ENCODE measurements at places on chromosomes 6 and 20.

DNA sequence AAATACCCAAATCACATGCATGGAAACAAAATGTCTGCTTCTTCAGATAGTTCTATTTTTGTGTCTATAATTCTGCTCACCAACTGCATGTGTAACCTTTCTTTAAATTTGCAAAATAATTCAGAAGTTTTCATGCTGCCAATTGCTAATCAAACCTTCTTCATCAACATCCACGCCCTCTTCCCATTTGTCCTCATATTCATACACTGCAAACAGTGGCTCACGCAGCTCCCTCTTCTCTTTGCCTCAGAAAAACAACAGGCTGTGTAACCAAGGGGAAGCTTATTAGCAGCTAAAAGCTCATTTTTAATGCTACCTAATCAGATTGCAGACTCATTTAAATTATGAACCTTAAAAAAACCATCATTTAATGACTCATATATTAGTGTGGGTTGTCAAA lies 555.0 kb upstream of the EPHA7 start:
- no peak for DNase-seq

DNA sequence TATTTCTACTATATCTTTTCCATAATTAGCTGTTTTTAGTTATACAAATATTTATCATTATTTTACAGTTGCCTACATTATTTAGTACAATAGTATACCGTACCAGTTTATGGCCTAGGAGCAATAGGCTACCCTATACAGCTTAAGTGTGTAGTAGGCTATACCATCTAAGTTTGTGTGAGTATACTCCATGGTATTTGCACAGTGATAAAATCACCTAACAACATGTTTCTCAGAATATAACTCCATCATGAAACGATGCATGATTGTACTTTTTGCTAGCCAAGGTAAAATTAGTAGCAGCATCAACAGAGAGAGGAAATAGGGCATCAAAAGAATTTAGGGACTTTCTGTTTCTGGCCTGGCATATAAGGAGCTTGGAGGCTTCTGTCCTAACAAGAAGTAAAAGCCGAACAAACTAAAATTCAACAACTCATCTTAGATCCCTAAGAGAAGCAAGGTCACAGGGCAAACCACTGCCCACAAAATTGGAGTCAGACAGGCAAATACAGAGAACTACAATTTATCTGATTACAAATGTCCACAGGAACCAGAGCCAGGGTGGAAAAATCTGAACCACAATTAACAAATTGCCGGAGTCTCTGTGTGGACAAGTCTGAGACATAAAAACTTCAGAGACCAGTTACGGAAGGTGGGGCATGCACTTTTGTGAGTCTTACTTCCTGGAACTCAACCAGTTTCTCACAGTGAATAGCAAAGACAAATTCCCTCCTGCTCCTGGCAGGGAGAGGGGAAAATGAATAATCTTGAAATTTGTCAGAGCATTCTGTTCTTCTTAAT lies 671.4 kb downstream of the RFPL4B start:
- DNase-seq: no peak

- DNase-seq: no peak
These were observed 24.8 kb downstream of the VIP start for GRCh38 chr6:152775428-152775827.

GRCh38 chr20:1462834-1463233 lies 3.8 kb downstream of the NSFL1C start:
- DNase-seq: no peak

DNA sequence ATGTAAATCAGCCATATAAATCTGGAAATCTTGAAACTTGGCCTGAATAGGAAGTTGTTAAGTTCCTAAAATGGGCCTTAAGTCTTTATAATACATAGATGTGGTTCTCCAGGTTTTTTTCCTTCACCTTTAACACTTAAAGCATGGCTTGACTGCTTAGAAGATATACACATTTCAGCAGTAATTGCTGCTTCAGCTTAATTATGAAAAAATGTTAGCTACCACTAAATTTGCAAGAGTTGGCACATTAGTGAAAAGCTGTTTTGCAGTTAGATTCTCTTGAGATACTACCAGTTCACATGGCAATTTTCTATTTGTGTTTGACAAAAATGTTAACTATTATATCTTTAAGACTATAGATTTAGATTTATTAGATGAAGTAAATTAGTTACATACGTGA lies 72.7 kb upstream of the MYO6 start:
- no peak for DNase-seq

- DNase-seq: no peak
These were observed 106.4 kb downstream of the RALGAPA2 start for GRCh38 chr20:20606050-20606449.

GRCh38 chr6:126066053-126067048 lies 80.0 kb downstream of the TRMT11 start:
- DNase-seq: no peak

DNA sequence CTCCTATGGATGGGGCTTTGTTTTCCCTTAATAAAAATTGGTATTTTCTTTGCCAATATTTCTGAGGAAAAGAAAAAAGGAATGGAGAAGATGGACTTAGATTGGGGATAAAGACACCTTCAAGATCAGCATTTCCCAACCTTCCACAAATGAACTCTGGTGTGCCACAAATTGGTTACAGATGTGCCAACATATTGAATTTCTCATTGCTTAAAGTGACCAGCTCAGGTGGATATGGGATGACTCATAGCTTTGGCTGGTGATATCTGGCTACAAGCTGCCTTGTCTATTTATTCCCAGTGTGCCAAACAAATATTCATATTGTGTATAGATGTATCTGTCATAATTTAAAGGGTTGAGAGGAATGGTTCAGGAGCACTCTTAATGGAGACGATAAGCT lies 32.5 kb downstream of the THEMIS start:
- DNase-seq: no peak

DNA sequence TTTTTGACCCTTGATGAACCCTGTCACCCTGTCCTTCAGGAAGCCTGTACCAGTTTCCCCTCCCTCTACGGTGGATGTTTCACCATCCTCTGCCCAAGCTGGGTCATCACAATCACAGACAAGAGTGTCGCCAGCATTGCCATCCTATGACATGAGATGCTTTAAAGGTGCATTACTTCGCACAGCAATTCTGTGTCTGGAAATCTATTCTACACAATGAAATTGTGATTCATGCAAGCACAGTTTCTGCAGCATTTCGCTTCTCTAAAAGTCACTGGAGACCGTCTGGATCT lies 2.5 kb upstream of the ULBP2 start:
- no peak for DNase-seq

- no peak for DNase-seq
These were observed 5.5 kb downstream of the BFSP1 start for GRCh38 chr20:17525650-17526049.

DNA sequence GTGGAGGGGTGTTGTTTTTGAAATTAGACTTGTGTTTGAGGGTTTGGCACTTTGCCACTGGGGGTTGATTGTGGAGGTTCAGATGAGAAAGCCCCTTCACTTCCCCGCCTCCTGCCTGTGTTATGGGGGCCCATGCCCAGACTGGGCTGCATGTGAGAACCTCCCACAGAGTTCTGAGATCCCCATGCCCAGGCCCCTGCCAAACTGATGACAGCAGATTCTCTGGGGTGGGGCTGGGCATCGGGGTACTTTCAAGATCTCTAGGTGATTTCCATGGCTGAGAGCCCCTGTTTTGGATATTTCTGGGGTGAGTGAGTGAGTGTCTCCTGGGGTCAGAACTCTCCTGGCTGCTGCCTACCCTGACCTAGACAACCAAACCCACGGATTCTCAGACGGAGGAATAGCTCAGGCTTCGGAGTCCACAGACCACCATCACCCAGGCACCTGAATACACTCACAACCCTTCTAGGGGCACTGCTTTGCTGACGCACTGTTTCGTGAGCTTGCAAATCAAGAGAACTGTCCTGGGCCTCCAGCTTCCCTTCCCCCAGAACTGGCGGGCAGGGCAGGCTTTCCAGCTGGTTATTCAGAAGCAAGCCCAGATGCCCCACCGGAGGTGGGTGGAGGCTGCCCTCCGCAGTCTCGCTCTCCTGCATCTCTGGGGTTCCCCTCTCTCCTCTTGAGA lies 6.3 kb downstream of the BCAS1 start:
- DNase-seq: no peak

DNA sequence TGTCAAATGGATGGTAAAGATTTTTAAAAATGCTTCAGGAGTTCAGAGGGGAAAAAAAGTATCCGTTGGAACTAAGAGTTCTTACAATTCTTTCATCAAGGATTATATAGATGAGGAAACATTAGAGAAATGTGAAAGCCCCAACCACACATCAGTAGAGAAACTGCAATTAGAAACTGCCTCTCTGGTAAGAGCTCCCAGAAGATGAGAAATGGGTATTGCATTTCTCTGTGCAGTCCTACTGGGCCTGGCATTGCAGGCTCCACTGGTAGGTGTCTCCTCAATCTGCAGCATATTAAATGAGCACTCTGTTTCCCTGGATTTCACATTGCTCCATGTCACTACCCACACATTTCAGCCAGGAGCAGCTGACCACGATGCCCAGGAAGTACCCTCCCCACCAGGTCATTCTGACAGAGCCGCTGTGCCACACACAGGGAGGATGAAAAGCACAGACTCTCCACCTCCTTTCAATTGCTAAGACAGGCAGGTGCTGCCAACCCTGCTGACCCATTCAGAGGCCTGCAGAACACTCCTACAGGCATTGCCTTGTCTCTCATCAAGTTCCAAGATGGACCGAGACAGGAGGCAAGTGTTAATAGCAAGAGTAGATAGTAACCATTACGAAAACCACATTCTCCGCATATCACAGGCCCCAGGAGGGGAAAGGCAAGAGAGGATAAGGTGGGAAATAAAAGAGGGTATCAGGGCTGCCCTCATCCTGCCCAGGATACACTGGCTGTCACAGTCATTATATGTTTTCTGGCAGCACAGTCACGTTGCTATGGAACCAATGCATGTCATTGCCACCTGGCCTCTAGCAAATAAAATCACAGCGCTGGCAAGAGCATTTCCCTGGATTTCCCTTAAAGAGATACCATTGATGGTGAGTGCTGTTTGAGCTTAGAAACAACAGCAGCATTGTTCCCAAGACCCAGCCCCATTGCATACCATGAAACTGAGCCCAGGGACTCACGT lies 241.7 kb downstream of the ATXN1 start:
- DNase-seq: no peak

DNA sequence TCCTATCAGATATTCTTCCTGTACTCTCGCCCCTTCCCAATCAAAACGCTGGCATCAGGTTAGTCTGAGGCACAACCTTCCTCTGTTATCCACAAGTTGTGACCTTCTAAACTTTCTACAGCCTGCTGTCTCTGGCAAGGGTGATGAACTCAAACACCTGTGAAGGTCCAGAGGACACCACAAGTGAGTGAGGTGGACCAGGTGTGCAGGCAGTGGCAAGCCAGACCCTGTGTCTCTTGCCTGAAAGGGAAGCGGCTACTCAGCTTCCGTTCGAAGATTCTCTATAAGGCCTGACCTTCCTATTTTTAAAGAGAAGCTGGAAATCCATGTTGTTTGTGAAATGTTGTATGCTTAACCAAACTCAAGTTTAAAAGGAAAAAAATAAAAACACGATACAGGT lies 36.8 kb downstream of the GCM1 start:
- DNase-seq: no peak

DNA sequence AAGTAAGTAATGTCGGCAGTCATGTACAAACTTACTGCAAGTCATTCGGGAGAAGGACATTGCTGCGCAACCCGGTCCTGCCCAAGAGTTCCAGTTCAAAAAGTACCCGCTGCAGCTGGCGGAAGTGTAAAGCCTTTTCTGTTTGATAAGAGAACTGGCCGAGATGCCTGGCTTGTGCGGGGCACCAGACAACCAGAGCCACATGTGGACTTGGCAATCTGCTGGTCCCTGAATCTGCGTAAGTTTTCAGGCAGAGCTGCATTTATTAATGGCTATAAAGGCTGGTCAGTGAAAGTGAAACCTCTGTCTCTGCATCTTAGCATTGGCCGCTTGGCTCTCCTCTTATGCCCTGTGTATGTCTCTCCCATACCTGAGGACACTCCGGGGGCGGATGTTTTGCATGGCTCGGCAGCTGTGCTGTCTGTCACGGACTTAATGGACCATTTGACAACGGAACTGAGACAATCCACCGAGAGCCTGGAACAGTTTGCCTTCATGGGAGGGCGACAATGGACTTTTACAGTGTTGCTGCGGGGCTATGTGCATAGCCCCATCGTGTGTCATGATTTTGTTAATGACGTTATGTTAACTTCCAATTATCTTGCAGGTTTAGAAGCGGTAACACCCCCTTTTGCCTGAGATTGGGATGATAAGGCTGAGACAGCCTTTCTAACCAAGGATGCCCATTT lies 19.8 kb upstream of the RGS17 start:
- DNase-seq: no peak

GRCh38 chr6:4545893-4546292 lies 230.3 kb upstream of the CDYL start:
- no peak for DNase-seq

GRCh38 chr6:79686707-79687309 lies 55.7 kb downstream of the SH3BGRL2 start:
- no peak for DNase-seq

- DNase-seq: peak; percentile 56
These were observed 28.3 kb downstream of the MRS2 start for GRCh38 chr6:24431045-24431451.

DNA sequence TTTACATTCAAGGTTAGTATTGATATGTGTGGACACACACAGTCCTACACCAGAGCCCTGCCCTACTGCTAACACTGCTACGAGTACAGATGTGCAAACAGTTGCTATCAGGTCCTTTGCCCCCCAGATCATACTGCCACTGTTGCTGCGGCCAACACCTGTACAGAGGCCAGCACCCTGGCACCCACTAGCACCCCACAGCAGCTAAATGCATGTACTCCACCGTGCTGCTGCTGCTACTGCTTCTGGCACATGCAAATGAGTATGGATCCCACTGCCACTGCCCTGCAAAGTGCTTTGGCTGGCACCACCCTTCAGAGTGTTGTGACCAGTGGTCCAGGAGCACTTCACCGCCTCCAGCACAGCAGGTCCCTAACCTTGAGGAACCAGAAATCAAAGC lies 621.9 kb downstream of the GRIK2 start:
- no peak for DNase-seq

GRCh38 chr6:88616380-88616779 lies 347.0 kb downstream of the RNGTT start:
- DNase-seq: no peak
